Suppressor macrophage treated with lipopolysaccharide for 4 hours (primary cell): ENCODE measurements at places on chromosomes 3 and 15.

- no peak for DNase-seq
Observed at GRCh38 chr15:39852250-39852649, 67.8 kb downstream of the GPR176 start.

GRCh38 chr15:68106656-68107055 lies 52.5 kb downstream of the PIAS1 start:
- DNase-seq, result no peak

DNA sequence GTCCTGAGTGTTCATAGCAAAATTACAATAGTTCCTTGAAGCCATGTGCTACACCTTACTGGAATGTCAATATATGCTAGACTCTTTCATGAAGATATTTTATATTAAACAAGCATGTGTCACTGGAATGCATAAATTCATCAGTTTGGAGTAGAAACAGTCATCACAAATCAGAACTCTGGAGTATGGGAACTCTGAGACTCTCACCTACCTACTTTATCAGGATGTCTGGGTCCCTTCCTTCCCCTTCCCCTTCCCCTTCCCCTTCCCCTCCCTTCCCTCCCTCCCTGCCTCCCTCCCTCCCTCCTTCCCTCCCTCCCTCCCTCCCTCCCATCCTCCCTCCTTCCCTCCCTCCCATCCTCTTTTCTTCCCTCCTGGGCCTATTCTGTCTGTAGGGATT lies 144.7 kb upstream of the PEX5L start:
- DNase-seq, result no peak

- DNase-seq, result no peak
Observed at GRCh38 chr3:50154476-50154839, 666 bp upstream of the SEMA3F start.

DNA sequence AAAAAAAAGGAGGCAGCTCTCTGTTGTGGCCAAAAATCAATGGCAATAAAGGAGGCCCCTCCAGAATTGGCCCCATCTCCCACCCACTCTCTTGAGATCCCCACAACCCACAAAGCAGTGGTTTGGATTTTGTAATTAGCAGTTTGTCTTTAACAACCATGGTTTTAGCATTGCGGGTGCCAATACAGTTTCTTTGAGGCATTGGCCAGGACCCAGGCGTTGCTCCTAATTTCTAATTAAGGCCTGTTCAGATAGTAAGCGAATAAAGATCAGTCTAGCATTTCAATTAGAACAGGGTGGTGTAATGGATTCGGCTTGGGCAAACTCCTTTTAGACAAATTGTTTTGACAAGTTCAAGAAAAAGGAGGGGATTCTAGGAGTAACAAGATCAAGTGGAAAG lies 23.6 kb upstream of the UACA start:
- DNase-seq, result no peak
